ENCODE measurements at places on chromosomes 12 and 14. TPM values are rescaled to one million over a fixed set of nuclear protein-coding genes. Genes with fewer than 3 reads are reported as not detected.

GRCh38 chr12:86600664-86601231 lies 344.6 kb upstream of the MGAT4C start:
- no peak for DNase-seq

GRCh38 chr12:14874882-14875281 lies 10.8 kb downstream of the MGP start:
- no peak for DNase-seq

DNA sequence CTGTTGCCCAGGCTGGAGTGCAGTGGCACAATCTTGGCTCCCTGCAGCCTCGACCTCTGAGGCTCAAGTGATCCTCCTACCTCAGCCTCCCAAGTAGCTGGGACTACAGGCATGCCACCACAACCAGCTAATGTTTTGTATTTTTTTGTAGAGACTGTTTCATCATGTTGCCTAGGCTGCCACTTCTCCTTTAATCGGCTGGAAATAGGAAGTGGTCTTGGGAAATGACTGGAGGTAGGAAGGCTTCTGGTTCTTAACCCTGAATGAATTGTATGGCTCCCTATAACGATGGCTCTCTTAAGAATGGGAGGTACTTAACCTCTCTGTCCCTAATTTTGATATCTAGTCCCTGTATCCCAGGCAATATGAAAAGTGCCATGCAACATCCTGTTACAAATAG lies 113.9 kb upstream of the USP15 start:
- no peak for DNase-seq

DNA sequence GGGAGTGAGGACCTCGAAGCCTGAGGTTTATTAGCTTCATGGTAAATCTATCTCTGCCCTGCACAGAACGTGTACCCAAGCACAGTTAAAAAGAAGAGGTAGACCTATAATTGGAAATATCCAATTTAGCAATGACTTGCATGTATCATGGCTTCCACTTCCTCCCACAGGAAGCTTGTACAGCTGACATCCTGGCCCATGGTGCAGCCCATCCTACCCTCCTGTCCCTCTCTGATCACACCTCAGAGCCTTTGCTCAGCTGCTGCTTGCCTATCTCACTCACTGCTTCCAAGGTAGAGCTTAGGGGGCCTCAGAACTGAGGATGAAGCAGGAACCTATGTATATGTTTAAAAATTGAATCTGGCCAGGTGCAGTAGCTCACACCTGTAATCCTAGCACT lies 4.3 kb upstream of the BCDIN3D start:
- no peak for DNase-seq

- DNase-seq, result no peak
Observed at GRCh38 chr14:94016446-94016976, 9.6 kb upstream of the OTUB2 start.

- no peak for DNase-seq
Observed at GRCh38 chr12:20030826-20031225, 337.5 kb upstream of the PDE3A start.

- DNase-seq, result no peak
Observed at GRCh38 chr12:38809832-38810231, 95.6 kb downstream of the CPNE8 start.

GRCh38 chr12:39420043-39420442 lies 22.9 kb downstream of the KIF21A start:
- DNase-seq, result peak; percentile 22

DNA sequence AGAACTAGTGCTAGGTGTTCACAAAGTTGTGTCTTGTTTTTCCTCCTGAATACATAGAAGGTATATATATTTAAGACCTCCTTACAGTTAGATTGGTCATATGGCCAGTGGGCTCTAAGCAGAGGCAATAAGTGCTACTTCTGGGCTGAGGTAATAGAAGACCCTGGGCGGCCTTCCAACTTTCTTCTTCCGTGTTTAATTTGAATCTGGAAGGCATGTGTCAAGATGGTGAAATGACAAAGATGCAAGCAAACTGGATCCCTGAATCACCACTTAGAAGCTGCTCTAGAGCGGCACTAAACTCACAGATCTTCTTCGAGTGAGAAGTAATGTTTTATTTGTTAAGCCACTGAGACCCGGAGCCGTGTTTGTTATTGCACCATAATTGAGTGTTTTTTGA lies 201.0 kb upstream of the GZMB start:
- DNase-seq, result no peak

- no peak for DNase-seq
Observed at GRCh38 chr12:52925717-52926595, 21.1 kb upstream of the KRT8 start.

- DNase-seq, result no peak
Observed at GRCh38 chr12:85803231-85803630, 33.0 kb downstream of the RASSF9 start.

- peak; percentile 1 for DNase-seq
Observed at GRCh38 chr14:99037777-99038430, 234.1 kb downstream of the BCL11B start.

DNA sequence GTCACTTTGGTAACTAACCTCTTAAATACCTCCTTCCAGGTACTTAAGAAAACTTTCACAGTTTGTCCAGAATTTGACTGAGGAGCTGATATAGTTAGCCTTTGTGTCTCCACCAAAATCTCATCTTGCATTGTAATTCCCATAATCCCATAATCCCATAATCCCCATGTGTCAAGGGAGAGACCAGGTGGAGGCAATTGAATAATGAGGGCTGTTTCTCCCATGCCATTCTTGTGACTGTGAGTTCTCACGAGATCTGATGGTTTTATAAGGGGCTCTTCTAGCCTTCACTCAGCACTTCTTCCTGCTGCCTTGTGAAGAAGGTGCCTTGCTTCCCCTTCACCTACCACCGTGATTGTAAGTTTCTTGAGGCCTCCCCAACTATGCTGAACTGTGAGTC lies 7.8 kb upstream of the NOVA1 start:
- DNase-seq, result no peak

GRCh38 chr12:2299206-2299605 lies 246.4 kb downstream of the CACNA1C start:
- no peak for DNase-seq

- DNase-seq, result no peak
Observed at GRCh38 chr14:97381309-97381708, 584.1 kb downstream of the VRK1 start.

GRCh38 chr14:71324767-71325272 lies 417.6 kb downstream of the PCNX1 start:
- peak; percentile 62 for DNase-seq

- no peak for DNase-seq
Observed at GRCh38 chr14:52244328-52244727, 23.2 kb upstream of the PTGDR start.

DNA sequence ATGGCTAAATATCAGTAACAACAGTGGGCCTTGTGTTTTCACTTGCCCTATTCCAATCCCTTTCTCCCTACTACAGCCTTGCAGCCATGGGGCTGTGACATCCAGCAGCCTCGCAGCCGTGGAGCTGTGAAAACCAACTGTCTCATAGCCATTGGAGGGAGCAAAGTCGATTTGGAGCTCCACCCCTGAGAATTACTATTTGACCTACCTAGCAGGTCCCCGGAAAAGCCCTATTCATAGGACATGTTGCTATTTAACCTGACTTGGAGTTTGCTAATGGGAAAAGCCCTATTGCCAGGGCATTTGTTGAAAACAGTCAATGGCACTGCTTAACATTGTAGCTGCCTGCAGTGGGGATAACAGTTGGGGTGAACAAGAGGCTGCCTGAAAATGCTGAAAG lies 33.3 kb downstream of the ERG28 start:
- no peak for DNase-seq

DNA sequence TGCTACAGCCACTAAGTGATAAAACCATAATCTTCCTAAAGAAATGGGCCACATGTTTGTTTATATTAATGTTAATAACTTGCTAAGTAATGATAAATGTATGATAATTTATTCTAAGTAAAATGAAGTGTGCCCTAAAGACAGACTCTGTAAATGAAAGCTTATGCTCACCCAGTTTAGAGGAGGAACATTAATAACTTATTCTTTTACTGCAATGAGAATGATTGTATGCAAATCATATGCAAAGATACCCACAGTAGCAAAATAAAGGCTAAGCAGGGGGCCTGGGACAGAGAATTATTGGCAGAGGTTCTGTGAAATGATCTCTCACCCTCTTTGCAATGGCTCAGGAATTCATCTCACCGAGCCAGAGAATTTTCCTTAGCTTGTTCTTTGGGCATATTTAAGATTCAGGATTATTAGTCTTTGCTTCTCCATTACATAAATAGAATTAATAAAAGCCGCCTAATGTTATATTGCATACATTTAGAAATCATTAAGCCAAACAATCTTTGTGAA lies 75.9 kb downstream of the TMEM132D start:
- DNase-seq, result no peak

DNA sequence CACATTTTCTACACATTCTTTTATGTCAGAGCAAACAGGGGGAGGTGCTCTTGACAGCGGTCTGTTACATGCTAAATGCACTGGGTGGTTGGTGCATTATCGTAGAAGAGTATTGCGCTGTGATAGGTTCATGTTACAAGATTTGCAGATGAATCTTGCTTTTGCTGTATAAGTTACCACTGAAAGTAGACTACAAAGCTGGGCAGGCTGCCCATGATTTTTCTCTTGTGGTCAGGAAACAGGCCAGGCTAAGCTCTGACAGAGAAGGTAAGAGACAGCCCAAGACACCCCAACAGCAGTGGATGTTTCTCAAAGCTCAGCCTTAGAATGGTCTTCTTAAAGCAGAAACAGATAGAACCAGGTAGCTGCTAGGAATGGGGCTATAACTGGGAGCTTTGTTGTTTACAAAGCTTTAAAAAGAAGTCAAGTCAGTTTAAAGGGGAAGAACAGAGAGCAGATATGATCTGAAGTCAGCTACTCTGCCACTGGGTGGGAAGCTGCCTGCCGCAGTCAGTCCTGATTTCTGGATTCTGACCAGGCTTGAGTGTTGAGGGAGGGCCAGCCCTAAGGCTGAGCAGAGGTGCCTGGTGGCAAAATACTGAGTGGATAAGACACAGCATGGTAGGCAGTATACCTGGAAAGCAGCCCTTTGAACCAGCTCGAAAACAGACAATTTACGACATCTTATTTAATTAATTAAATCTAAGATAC lies 9.4 kb downstream of the KCNA1 start:
- DNase-seq, result no peak

DNA sequence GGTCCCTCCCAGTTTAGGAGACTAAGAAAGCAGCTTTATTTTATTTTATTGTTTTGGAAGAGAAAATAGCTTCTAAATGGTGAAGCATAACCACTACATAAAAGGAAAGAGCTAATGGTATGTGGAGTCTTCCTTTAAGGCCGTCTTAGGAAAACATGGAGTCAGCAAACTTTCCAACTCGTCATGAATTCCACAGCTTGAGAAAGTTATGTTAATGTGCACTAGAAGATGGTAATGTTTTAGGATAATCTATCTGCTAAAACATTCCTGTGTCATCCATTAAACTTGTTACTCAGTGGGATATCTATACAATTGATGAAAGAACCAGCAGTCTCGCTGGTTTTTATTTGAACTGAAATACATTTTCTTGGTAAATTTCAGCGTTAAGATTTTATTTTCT lies 448.4 kb upstream of the SEL1L start:
- DNase-seq, result no peak

GRCh38 chr12:27498149-27498548 lies 25.9 kb upstream of the PPFIBP1 start:
- no peak for DNase-seq

Gene VRTN
- not detected for total RNA-seq

Gene TNS2
- 26.3 TPM for total RNA-seq

Gene NTS
- total RNA-seq, result not detected

Gene MYO1H
- not detected for total RNA-seq

Gene SLC7A7
- 0.61 TPM for total RNA-seq

Gene VSX2
- not detected for total RNA-seq

Gene FGF23
- not detected for total RNA-seq

Gene SSTR1
- total RNA-seq, result 0.29 TPM

Gene NID2
- total RNA-seq, result not detected

Gene TAS2R13
- total RNA-seq, result 0.68 TPM

Gene TEX22
- total RNA-seq, result 4.1 TPM

All from MCF 10A (cell line).